ENCODE measurements at places on chromosomes 13 and 19.

DNA sequence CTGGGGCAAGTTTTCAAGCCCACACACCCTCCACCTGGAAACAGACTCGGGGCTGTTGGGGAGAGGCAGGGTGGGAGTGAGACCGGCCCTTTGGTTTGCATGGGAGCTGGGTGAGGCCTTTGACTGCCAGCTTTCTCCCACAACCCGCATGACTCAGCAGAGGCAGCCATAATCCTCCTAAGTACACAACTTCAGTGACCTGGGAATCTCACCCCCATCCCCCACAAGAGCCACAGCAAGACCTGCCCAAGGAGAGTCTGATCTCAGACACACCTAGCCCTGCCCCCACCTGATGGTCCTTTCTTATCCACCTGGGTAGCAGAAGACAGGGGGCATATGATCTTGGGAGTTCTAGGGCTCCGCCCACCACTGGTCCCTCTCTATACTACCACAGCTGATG, 1615.4 kb downstream of the EFNB2 start:
- no peak for DNase-seq

DNA sequence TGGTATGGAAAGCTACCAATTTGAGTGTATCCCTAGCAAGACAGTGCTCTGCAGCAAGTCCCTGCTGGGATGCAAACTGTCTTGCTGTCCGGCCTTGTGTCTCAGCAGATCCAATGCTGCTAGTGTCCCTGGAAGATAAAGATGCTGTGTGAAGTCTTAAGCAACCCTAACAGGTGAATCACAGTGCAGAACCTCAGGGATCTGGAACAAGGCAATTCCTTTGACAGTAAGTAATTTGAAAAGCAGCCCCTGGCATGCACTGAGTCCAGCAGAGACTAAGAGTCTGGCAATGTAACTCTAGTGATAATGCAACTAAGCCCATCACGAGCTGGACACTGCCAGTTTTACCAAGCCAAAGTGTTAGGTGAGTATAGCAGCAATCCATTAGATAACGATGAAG, 1.7 kb upstream of the UCHL3 start:
- DNase-seq = no peak

GRCh38 chr19:15332311-15332996, at the start of gene BRD4:
BRD4 (minus strand) TSS chr19:15332539; CDS start chr19:15273099, 59,440 bp downstream.
- peak; percentile 11 for DNase-seq

GRCh38 chr13:106008540-106008939, 526.9 kb downstream of the EFNB2 start:
- DNase-seq = no peak

- no peak for DNase-seq
Measured at GRCh38 chr19:55275851-55276719, 3.8 kb downstream of the HSPBP1 start.

- no peak for DNase-seq
Measured at GRCh38 chr13:94559222-94559795, 36.6 kb downstream of the TGDS start.

DNA sequence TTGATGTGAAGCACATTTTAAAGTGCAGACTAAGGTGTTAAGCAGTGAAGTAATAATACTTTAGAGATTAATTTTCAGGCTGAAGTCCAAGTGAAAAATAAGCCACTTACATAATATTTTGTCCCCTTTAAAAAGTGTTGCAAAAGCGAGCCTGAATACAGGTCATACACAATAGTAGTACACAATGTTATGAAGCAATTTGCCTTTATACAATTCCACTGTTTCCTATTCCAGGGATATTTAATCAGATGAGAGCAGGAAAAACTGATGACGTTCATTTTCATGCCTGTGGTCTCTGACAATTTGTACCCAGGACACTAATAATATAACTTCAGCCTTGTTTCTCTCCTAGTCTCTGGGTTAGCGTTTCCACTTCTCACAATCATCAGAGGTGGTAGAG, 916.7 kb downstream of the PCDH9 start:
- DNase-seq = no peak

DNA sequence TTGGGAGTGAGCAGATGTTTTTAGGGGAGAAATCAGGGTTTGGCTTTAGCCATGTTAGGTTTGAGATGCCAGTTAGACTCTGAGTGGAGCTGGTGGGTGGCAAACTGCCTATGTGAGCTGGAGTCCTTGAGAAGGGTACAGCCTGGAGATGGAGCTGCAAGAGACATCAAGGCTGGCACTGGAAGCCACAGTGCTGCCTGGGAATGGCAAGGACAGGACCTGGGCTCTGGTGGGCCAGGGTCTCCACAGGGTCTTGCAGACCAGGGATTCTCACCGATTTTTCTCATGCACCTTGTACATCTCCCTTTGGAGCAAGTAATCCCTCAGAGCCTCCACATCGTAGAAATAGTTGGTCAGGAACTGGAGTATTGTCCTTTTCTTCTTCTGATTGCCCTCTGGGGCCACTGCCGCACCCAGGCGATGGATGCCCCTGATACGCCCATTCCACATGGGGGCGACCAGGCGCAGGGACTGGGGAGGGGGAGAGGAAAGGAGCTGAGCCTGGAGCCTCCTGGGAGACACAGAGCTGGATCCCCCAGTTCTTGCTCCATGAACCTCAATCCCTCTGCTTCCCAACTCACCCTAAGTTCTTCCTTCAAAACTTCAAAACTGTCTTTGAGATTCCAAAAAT, 1.7 kb downstream of the DMAC2 start:
- DNase-seq = no peak

DNA sequence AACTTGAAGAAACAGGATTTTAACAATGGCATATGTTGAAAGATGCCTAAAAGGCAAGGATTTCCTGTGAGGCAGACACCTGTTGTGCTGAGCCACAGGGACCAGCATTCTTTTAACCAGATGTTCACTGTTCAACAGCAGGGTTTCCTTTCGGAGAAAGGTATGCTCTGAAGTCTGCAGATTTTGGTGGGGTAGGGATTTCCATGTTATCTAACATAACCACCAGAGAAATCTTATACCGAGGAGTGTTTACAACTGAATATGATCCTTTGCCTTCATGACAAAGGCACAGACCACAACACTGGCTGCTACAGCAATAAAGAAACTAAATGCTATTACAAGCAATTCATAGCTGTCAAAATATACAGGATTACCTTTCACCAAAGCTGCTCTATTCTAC, 48.1 kb downstream of the MPHOSPH8 start:
- no peak for DNase-seq

DNA sequence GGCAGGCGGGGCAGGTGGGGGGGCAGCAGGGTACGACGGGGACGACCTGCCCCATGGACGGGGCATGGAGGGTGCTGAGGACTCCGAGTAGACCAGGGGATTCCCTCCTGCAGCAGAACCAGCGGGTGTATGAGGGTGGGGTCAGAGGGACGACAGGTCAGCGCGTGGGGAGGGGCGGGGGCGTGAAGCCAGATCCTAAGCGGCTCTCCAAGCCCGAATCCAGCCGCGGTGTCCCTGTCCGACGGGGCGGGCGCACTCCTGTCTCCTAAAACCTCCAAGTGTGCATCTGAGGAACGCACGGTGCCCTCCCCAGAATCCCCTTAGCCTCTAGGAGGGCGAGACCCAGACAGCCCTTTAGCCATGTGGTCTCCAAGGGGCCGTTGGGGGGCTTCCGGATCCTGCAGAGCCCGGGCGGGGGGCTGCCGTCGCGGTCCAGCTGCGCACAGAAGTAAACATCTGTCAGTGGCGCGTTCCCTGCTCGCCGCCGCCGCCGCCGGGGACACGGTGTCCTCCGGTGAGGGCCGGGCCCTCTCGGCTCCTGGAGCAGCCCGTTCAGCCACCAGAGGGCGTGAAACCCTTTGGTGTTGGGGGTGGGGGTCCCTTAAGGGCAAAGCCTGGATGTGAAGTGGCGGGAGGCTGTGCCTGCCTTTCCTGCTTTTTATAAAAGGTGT, 730 bp downstream of the NRTN start:
- no peak for DNase-seq

GRCh38 chr19:7808108-7808507, 21.9 kb upstream of the EVI5L start:
- DNase-seq = no peak

- no peak for DNase-seq
Measured at GRCh38 chr13:60617991-60618733, 221.1 kb downstream of the TDRD3 start.

DNA sequence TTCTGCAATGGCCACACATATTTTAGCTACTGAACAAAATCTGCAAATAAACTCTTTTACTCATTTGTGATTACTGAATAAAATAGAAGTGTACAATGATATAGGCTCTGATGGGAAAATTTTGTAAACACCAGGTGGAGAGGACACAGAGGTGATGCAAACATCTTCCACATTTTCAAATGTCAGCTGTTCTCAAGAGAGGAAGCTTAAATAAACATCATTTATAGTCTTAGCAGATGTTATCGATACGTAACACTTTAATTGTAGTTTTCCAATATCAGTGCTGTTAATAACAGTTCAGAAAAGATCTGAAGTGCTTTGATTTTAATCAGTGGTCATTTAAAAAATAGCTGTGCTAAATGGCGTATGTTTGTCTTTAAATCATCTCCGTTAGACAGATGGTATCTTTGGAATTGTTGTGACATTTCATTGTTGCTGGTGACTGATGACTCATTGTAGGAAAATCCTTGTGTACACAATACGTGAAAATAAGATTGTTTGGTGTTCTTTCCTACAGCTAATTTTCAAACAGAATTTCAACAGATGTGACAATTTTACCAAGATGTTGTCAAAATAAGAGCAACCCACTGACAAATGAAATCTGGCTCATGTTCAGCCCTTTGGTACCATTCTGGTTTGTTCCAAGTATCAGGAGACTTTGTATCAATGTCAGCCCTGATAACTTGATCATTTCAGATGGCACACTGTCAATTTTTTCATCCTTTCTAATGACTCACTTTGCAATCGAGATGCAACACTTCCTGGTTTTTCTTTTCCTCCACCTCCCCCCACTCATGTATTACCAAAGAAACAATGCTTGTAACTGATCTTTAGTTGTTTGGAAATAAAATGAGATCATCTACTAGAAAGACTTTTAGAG, 516.0 kb downstream of the DCT start:
- DNase-seq = no peak

DNA sequence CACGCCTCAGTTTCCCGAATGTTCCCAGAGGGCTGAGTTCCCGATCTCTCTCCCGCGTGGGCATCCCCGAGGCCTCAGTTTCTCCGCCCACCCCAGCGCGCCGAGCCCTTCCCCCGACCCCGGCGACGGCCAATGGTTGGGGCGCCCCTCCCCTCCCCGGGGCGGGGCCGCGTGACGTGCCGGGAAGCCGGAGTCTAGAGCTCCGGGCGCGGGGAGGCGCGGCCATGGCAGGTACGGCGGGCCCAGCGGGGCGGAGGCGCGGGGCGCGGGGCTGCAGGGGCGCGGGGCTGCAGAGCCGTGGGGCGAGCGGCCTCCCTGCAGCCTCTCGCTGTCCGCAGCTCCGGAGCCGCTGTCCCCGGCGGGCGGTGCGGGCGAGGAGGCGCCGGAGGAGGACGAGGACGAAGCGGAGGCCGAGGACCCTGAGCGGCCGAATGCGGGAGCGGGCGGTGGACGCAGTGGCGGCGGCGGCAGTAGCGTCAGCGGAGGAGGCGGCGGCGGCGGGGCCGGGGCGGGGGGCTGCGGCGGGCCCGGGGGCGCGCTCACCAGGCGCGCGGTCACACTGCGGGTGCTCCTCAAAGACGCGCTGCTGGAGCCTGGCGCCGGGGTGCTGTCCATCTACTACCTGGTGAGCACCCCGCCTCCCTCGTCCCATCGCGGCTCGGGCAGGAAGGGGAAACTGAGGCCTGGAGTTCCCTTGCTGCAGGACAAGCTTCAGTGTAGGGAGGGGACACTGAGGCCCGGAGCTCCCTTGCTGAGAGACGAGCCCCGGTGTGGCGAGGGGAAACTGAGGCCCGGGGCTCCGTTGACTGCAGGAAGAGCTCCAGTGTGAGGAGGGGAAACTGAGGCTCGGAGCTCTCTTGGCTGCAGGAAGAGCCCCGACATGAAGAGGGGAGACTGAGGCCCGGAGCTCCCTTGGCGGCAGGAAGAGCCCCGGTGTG, at the start of gene MPND:
MPND (plus strand) TSS at position 193 of the 938 bp plus-strand sequence; CDS start at position 225, 32 bp downstream.
- DNase-seq = peak; percentile 38

GRCh38 chr13:59635589-59635988, 528.1 kb downstream of the DIAPH3 start:
- DNase-seq = no peak

DNA sequence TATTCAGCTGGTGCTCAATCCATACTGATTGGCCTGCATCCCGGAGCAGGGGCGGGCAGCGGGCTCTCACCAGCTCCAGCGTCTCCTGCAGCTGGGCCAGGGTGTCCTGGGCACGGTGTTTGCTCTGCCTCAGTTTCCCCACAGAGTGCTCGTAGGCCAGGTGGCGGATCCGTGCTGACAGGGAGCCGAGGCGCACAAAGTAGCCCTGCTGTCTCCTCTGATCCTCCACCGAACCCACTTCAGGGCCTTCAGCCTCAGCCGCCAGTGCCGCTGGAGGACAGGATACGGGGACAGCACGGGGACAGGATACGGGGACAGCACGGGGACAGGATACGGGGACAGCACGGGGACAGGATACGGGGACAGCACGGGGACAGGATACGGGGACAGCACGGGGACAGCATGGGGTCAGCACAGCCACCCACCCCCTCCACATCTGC, 7.3 kb upstream of the PLIN4 start:
- DNase-seq = no peak

DNA sequence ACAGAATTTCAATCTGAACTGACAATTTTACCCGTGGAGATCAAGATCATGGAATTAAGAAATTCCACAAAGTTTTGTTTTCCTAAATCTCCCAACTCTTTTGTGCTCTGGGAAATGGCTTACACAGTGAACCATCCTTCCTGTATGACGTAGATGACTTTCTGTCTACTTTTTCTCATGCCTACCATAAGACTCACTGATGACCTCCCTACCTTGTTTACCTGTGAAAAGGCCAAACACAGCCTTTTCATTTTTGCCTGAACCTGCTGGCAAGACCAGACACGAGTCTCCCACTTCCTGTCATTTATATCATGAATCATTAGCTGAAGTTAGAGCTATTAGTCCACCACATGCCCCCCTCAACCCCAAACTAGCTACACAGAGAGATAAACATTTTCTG, 4.6 kb upstream of the KBTBD6 start:
- DNase-seq = no peak

GRCh38 chr19:40266912-40267600, 18.1 kb downstream of the AKT2 start:
- DNase-seq = no peak

- DNase-seq = no peak
Measured at GRCh38 chr19:7199613-7200533, 94.3 kb downstream of the INSR start.

DNA sequence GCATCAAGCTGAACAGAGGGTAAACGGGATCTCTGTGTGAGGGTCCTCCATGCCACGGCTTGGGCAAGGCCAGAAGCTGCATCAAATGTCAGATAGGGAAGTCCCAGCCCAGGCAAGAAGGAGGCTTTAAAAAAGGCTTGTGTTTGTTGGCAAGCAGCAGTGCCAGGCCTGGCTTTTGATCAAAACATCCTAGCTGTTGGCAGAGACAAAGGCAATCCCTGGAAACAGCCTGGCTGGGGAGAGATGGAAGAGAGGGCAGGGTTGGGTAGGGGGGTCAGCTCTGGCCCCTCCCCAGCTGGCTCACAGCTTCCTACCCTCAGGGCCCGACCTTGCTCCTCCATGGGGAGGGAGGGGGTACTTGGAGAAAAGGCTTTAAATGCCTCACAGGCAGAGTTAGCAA, 61.8 kb upstream of the KCTD15 start:
- DNase-seq = no peak
